Activated naive CD4-positive, alpha-beta T cell treated with anti-CD3 and anti-CD28 coated beads, Interleukin-2, amount 10 ng/mL, durations not matched to agents 5 hours and 36 hours (primary cell): ENCODE measurements at places on chromosomes 3 and 15. TPM values are rescaled to one million over a fixed set of nuclear protein-coding genes. Genes with fewer than 3 reads are reported as not detected.

Gene PLA2G4D
- total RNA-seq = not detected

Gene RAD51
- 48.6 TPM for total RNA-seq

Gene BTBD1
- 47.9 TPM for total RNA-seq

Gene GOLGA6A
- total RNA-seq = 0.08 TPM

Gene DTWD1
- total RNA-seq = 16.2 TPM

Gene GABRA5
- not detected for total RNA-seq

Gene PTPRG
- total RNA-seq = 0.05 TPM

Gene SLC9C1
- not detected for total RNA-seq

Gene TJP1
- 0.02 TPM for total RNA-seq

Gene CHL1
- total RNA-seq = not detected

Gene CATSPER2
- total RNA-seq = 3.0 TPM
